ENCODE measurements at places on chromosomes 2 and 18.

DNA sequence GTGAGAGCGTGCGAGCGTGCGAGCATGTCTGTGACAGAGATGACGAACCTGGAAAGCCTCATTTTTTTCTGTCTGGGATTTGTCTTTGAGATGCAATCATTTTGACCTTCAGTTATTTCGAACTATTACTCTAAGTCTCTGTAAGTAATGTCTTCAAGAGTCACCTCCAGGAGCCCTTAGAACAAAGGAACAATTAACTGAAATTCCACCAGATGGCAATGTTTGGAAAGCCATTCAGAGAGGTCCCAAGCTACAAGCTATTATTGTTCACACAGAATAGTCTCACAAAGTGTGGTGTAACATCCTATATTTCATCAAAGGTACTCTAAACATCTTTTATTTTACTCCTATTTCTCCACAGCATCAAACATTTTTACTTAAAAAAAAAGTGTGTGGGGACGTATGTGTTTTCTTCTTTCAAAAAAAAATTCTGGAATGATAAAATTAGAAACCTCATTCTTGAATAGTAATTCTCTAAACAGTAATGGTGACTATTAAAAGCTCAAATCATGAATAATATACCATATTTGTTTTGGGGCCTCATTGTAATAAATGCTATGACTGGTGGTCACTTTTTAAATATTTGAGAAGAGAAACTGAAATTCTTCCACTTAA, 35.1 kb upstream of the MAPRE2 start:
- DNase-seq, result peak; percentile 60

GRCh38 chr2:116489292-116489691, 1325.2 kb upstream of the DDX18 start:
- DNase-seq, result no peak

- DNase-seq, result no peak
Observed at GRCh38 chr2:161241894-161242293, 66.3 kb upstream of the PSMD14 start.

DNA sequence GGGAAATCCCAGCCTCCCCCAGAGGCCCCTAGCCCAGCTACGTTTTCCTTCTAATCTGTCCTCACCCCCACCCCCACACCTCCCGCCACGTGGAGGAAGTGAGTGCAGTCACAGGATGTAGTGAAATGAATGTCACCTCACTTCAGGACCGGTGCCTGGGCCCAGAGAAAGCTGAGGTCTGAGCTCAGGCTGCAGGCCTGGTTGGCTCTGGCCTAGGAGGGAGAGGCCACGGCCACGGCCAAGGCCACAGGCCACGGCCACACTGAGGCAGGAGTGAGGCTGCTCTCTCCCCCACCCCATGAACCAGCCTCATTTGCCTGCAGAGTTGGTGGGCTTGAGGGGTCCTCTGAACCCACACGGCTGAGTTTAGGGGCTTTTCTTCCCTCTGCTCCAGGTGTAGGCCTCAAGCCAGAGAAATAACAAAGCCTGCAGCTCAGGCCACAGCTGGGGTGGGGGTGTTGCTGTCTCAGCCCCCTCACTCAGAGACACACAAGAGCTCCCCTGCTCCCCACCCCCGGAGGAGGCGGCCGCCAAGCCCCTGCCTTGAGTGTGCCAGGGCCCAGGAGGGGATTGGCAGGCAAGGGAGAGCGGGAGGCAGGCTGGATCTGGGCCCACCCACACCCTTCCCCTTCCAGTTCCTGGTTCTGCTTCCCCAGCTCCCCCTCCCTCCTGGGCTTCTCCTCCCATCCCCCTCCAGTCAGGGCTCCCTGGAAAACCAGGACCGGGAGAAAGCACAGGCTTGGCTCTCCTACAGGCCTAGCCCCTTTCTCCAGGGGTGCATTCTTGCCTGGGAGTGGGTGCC, 27.0 kb downstream of the DNMT3A start:
- DNase-seq, result no peak

DNA sequence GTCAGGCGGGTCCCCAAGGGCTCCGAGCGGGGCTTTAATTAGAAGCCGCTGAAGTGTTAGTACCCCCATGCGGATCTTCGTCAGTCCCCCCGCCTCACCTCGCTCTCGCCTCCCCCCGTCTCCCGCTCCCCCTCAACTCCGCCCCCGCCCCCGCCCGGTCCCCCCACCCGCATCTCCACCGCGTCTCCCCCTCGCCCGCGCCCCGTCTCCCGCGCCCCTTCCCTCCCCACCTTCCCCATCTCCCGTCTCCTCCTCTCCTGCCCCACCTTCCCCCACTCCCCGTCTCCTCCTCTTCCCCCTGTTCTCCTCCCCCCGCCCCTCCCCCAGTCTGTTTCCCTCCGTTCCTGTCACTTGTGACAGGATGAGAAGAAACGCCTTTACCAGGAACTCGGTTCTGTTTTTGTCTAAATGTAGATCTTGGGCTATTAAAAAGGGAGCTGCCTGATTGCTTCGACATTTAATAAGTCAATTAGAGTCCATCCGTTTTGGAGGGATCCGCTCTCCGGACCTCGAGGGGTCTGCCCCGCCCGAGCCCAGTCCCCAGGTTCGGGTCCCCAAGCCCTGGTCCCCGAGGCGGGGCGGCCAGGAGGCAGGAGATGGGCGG, 969 bp upstream of the ALKAL2 start:
- DNase-seq, result no peak

DNA sequence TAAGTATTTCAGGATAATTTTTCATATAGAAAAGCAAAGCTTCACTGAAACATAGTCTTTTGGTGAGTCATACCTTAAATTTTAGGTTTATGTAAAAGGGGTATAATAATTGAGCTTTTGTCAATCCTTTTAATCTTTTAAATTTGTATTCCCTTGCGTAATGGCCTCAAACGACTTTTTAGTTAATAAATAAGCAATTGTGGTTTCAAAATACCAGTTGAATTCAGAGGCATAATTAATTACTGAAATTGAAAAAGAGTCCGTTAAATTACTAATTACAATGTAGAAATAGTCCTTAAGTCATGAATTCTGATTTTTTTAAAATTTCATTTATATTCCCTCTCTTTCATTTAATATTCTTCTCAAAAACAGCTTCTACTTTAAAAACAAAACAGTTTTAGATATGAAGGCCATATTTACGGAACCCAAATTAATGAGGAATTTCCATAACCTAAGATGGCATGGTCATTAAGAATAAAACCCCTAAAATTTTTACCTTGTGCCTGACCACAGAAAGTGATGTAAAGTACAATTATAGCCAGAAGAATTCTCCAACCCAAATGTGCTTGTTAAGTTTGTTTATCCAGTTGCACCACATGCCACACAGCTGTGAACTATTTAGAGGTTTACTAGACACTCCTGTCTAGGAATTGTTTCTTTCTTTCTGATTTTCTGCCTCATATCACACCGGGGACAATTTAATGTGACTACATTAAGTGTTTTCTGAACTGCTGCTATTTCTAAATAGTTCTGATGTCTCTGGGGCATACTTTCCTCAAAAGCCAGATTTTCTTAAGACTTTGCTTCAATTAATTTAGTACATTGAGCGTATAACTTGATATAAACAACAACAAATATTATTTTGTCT, 60.7 kb upstream of the ITGA4 start:
- no peak for DNase-seq

GRCh38 chr18:12768625-12769024, 65.8 kb downstream of the PSMG2 start:
- DNase-seq, result no peak

GRCh38 chr2:99602476-99602875, 112.7 kb upstream of the REV1 start:
- DNase-seq, result no peak

DNA sequence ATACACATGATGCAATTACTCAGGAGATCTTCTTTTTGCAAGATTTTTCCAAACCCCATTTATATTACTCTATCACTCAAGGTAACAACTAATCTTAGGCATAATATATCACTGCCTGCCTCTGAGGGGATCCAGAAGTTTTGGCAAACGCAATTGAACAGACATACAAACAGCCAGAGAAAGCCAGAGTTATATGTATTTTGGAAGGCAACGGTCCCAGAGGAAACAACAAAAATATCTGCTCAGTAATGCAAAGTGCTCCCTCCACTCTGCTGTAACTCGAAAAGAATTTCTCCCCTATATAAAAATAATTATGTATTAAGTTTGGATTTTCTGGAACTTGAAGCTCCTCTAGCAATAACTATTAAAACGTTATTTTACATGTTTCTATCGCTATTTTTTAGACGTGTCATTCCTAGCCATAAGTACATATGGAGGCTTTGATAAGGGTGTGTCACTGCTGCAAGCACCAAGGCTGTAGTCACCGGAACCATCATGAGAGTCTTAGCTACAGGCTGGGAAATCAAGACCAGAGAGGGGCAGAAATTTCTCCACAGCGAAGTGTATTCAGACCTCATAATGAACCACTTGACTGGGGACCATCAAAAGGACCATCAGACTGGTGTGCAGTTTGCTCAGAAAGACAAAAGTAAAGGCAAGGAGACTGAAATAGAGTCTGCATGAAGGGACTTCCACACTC, 3.7 kb upstream of the GKN1 start:
- DNase-seq, result no peak

GRCh38 chr2:48519593-48519992, 10.4 kb upstream of the STON1 start:
- no peak for DNase-seq

DNA sequence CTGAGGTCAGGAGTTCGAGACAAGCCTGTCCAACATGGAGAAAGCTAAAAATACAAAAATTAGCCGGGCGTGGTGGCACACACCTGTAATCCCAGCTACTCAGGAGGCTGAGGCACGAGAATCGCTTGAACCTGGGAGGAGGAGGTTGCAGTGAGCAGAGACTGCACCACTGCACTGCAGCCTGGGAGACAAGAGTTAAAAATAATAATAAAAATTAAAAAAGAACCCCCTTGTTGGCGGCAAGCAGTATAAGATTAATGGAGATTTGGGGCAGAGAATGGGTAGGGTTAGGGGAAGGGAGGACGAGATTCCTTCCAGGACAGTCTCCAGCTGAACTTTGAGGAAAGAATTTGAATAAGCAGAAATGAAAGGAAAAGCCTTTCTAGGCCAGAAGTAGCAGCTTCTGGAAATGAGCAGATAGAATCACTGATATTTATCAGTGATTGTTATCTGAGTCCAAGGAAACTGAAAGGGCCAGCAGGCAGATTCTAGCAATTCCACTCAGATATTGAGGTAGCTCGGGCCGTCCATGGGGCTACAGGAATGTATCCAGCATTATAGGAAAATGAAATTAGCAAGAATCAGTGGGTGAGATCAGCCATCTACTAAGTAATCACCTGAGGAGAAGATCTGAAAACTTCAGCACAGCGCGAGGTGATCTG, 7.0 kb upstream of the MYCN start:
- no peak for DNase-seq

DNA sequence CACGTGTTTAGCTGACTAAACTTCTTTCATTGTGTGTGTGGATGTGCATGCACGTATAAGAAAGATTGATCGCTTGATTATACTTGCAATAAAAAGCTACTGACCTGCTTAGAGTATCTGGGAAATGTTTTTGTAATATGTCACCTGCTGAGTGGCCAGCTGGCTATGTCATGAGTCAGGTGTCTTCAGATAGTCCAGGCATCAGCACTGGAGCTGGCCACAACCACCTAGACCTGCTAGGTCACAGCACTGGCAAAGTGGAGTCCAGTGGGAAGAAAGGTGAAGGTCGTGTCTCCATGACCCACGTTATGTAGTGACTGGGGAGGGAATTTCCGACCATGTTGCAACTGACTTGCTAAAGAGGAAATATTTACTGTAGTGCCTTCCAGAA, 147.0 kb downstream of the ESCO1 start:
- no peak for DNase-seq

GRCh38 chr2:11697103-11697871, 27.3 kb upstream of the NTSR2 start:
- DNase-seq, result peak; percentile 34

DNA sequence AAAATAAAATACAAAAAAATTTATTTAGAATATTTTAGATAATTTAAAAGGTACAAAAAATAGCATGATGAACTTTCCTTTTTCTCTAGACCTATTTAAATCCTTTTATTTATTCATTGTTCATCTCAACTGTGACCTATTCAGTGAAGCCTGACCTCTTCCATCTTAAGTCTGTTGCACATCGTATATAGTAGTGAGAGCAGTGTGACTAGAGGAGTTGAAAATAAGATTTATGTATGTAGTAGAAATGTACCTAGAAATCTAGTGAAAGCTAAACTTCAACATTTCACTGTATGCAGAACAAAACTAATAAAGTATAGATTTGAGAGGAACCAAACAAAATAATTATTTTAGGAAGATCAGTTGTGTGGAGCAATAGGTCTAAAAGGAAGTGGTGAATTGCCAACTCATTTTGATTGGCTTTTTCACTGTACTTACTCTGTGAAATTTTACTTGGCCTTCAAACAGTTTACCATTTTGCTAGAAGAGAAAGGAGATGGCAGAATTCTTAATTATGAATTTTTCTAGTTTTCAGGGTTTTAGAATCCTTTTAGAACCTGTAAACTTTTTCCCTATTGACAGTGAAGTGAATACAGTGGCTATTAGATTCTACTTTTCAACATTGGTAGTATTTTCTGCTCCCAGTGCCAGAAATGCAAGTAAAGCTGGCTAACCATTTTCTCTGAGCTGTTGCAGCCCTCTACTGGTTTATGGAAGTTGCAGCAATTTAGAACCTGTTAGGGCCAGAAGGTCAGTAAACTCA, 11.0 kb downstream of the ANKRD12 start:
- peak; percentile 19 for DNase-seq

DNA sequence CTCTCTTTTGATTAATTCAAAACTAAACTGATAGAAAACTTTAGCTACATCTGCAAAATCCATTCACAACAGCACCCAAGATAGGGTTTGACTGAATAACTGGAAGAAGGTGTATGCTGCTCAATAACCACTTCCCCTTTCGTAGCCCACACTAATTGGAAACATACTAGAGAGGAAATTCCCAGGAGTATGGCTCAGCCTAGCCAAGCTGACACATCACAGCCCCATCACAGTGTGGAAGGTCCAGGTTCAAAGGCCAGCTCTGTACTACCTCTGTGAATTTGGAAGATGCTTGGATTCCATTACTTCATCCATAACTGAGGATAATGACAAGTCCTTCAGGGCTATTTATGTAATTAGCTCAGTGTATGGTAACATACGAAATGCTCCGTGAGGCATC, 185.4 kb downstream of the FBXO15 start:
- no peak for DNase-seq

- no peak for DNase-seq
Observed at GRCh38 chr2:104859766-104860450, 6.0 kb downstream of the POU3F3 start.

- no peak for DNase-seq
Observed at GRCh38 chr18:22344908-22345670, 72.6 kb downstream of the CTAGE1 start.

DNA sequence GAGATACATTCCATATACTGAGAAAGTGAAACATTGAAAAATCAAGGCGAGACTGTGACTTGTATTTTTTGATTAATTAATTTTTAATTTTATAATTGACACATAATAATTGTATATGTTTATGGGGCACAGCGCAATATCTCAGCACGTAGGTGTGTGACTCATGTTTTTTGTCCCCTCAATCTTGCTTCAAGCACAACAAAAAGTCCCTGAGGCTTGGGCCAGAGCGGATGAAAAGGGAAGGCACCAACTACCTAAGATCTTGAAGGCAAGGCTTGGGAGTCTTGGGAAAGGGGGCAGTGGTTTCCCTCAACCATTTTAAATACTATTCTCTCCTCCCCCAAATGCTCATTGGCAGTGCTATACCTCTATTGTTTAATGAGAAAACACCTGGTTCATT, 9.9 kb downstream of the SGPP2 start:
- DNase-seq, result no peak

- no peak for DNase-seq
Observed at GRCh38 chr18:11741505-11742145, 52.6 kb downstream of the GNAL start.

GRCh38 chr2:67516362-67516761, 119.2 kb downstream of the ETAA1 start:
- no peak for DNase-seq
